ENCODE measurements at places on chromosomes 5 and 9. TPM values are rescaled to one million over a fixed set of nuclear protein-coding genes. Genes with fewer than 3 reads are reported as not detected.

- no peak for DNase-seq
These were observed 81.3 kb downstream of the PPARGC1B start for GRCh38 chr5:149811453-149811852.

DNA sequence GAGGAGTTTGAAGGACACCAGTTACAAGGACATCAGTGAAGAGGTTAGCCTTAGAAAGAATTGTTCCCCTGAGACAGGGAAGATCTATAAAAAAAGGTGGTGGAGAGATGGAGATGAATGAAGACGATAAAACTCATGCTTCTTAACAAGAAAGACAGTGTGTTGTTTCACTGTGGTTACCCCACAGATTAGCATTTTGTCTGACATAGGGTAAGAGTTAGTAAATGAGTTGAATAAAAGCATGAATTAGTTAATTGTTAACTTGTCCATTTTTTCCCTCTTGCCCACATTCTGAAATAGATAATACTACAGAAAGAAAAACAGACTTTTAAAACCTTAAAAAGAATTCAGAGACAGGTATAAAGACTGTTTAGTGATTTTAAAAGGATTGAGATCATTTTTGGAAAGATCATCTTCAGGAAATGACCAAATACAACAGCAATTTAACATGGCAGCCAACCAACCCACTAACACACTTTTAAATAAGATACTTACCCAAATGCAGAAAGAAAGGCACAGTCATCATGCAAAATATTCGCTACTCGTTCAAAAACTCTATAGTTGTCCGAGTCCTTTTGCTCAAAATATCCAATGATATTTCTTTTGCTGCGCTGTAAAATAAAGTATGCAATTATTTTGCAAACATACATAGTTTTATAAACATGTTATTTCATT, 78.5 kb downstream of the ERP44 start:
- DNase-seq = no peak

Gene PCDHGA4
- 0.92 TPM for total RNA-seq

DNA sequence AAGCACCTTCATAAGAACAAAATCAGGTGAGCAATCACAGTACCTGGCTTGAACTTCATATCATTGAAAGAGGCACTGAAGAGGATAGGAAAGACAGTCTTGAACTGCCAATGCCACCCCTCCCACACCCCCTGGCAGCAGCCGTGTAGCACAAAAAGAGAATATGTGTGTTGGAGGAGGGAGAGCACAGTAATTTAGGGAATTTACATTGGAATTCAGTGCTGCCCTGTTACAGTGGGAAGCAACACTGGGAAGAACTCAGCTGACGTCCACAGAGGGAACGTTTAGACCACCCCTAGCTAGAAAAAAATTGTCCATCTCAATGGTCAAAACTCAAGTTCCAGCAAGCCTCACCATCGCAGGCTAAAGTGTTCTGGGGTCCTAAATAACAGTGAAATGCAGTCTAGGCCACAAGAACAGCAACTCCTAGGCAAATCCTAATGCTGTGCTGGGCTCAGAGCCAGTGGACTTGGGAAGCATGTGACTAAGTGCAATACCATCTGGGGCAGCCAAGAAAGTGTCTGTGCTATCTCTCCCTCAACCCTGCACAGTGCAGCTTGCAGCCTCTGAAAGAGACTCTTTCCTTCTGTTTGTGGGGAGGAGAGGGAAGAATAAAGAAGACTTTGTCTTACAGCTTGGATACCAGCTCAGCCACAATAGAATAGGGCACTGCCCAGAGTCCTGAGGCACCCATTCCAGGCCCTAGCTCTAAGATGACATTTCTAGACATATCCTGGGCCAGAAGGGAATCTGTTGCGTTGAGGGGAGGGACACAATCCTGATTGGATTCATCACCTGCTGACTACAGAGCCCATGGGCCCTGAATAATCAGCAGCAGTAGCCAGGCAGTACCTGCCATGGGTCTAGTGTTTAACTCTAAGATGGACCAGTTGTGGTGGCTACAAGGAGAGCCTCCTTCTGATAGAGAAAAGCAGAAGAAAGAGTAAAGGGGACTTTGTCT, 62.1 kb upstream of the VLDLR start:
- DNase-seq = no peak

- DNase-seq = no peak
These were observed 53.5 kb downstream of the RNF38 start for GRCh38 chr9:36346569-36346968.

DNA sequence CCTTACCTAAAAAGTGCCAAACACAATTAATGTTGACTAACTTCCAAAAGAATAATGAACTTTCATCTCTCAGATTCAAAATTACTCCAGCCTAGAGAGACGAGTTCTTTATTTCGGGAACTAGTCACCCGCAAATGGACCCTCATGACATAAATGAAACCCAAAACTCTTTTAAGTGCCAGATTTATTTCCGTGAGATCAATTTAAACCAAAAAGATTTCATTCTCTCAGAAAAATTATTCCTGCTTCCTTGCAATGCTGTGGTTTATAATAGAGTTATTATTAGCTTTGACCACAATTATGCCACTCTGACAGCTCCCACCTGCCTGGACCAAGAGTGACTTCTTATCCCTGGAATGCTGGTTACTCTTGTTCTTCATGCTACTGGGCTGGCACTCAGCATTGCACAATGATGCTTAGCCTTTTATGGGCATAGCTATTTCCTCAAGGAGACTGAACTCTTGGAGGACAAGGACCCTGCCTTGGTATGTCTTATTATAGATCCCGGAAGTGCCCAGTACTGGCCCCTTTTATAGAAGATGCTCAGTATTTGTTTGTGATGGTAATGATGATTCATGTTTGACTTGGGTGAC, 183.5 kb downstream of the SNX18 start:
- DNase-seq = no peak

GRCh38 chr5:144522698-144523097, 352.0 kb downstream of the KCTD16 start:
- DNase-seq = no peak

Gene SLC6A18
- total RNA-seq = not detected

DNA sequence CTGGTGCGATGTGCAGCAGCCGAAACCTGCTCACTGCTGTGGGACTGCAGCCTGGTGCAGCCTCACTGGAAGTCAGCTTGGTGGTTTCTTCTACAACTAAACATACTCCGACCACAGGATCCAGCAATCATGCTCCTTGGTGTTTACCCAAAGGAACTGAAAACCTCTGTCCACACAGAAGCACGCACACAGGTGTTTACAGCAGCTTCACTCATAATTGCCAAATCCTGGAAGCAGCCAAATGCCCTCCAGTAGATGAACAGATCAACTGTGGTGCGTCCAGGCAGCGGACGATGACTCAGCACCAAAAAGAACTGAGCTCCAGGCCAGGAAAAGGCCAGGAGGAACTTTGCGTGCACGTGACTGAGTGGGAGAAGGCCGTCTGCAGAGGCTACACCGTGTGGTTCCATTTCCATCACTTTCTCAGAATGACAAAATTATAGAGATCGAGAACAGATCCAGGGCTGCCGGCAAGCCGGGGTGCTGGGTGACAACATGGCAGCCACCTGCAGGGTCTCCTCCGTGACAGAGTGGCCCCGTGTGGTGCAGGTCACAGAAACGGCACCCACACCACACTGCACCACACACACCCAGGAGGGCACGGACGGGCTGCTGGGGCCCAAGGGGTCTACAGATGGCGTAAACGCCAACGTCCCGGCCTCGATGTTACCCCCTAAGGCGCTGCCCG, 23.1 kb upstream of the NSMF start:
- DNase-seq = no peak

Measured in liver (tissue), 10 donors.